ENCODE measurements at places on chromosomes 16 and 17. TPM values are rescaled to one million over a fixed set of nuclear protein-coding genes. Genes with fewer than 3 reads are reported as not detected.
A peak's percentile ranks its signal among the peaks of the same experiment; 100 is the strongest.

TP53TG3C gene
- not detected for total RNA-seq

KRTAP4-1 gene
- not detected for total RNA-seq

- no peaks in the 10 kb centered on the region for H3K27me3 ChIP-seq
- no peak overlapping the region for H3K27ac ChIP-seq
- no peak overlapping the region for H3K4me3 ChIP-seq
- DNase-seq = peak; percentile 84
Observed at GRCh38 chr17:77429969-77430752, 289.4 kb downstream of the SEC14L1 start.

GRCh38 chr16:58814348-58814801 is 80.3 kb upstream of the GOT2 start:
- peaks cover 4% of the 10 kb centered on the region for H3K4me1 ChIP-seq
- no peak overlapping the region for H3K27ac ChIP-seq
- H3K4me3 ChIP-seq = no peak overlapping the region
- peak; percentile 14 for DNase-seq
- H3K27me3 ChIP-seq = peaks cover 4% of the 10 kb centered on the region
- H3K36me3 ChIP-seq = no peaks in the 10 kb centered on the region

DNA sequence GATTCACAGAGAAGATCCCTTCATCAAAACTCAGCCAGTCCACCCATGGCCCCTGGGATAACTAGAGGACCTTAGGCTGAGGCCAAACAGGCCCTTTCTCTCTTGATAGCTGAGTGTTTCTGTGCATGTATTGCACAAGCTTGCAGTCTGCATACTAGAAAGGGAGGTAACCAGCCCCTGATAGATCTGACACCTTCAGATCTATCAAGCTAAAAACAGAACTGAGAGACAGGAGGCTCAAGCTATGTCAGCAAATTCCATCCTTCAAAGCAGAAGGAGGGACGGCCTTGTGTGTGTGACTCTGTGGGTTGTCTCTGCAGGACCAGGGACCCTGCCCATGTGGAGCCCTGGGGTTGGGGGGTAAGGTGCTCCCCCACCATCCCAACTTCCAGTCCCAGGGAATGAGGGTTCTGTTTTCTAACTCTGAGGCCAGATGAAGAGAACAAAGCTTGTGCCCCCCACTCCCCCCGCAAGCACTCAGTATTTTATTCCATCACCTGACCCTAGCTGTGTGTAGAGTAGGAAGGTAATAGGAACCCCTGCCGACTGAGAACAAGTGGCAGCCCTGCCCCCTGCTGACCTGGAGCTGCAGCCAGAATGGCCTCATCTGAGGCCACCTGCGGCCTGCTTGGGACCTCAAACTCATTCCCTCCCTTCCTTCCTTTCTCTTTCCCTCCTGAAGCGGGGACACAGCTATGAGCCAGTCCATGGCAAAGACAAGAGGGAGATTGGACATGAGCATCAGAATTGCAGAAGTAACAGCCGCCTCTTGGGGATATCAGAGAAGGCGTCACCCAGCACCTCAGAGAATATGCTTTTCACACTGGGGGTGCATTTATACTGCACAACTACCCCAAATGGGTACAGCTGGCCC is 63.8 kb downstream of the SMPD3 start:
- H3K36me3 ChIP-seq = no peaks in the 10 kb centered on the region
- no peaks in the 10 kb centered on the region for H3K27me3 ChIP-seq
- H3K4me1 ChIP-seq = peaks cover 13% of the 10 kb centered on the region

- H3K27ac ChIP-seq = no peak overlapping the region
- H3K27me3 ChIP-seq = no peaks in the 10 kb centered on the region
- no peak for DNase-seq
- no peak overlapping the region for H3K4me3 ChIP-seq
- no peaks in the 10 kb centered on the region for H3K4me1 ChIP-seq
- no peaks in the 10 kb centered on the region for H3K36me3 ChIP-seq
Observed at GRCh38 chr16:66853261-66854139, 9.3 kb downstream of the CA7 start.

- H3K36me3 ChIP-seq = no peaks in the 10 kb centered on the region
- H3K27ac ChIP-seq = no peak overlapping the region
- H3K4me3 ChIP-seq = no peak overlapping the region
- no peaks in the 10 kb centered on the region for H3K27me3 ChIP-seq
- H3K4me1 ChIP-seq = no peaks in the 10 kb centered on the region
Observed at GRCh38 chr16:58348986-58349385, 43.3 kb upstream of the GINS3 start.

- H3K27me3 ChIP-seq = no peaks in the 10 kb centered on the region
- H3K36me3 ChIP-seq = peaks cover 60% of the 10 kb centered on the region
- no peak overlapping the region for H3K4me3 ChIP-seq
- H3K27ac ChIP-seq = no peak overlapping the region
- H3K4me1 ChIP-seq = no peaks in the 10 kb centered on the region
Observed at GRCh38 chr16:3566990-3567389, 10.2 kb downstream of the NLRC3 start.

DNA sequence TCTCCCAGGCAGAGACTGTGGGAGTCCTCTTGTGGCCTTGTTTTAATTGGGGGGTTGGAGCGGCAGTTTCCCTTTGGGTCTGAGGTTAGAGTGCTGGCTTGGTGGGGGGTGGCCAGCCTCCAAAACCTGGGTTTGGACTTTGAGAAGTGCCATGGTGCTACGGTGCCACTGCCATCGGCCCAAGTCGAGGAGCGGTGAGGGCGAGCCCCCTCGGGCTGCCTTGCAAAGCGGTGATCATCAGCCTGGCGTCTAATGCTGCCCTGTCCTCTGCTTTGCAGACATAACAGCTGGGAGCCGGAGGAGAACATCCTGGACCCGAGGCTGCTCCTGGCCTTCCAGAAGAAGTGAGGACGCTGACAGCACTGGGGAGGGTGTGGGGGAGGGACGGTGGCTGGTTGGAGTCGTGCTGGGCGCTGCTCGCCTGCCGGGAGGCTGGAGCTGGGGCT is 1.2 kb downstream of the CBX2 start:
- DNase-seq = no peak
- peaks cover 20% of the 10 kb centered on the region for H3K4me1 ChIP-seq
- H3K36me3 ChIP-seq = no peaks in the 10 kb centered on the region
- H3K27me3 ChIP-seq = peaks cover 20% of the 10 kb centered on the region

DNA sequence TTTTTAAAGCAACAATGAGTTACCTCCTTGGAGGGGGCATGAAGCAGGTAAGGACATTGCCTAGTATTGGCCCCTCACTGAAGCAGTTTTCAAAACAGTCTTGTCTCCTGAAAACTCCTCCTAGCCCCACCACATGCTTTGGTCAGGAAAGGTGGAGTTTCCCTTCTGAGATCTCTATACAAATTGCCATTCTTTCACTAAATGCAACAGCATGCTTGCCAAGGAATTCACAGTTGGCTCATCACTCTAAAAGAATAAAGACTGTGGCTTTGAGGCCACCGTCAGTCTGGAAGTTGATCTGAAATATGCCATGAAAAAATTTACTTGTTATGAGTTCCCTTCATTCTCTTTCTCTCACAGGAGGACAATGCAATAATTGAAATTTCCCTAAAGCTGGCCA is 4.2 kb downstream of the TTC19 start:
- no peak overlapping the region for H3K27ac ChIP-seq
- H3K27me3 ChIP-seq = no peaks in the 10 kb centered on the region
- H3K4me1 ChIP-seq = peaks cover 26% of the 10 kb centered on the region
- H3K4me3 ChIP-seq = no peak overlapping the region

DNA sequence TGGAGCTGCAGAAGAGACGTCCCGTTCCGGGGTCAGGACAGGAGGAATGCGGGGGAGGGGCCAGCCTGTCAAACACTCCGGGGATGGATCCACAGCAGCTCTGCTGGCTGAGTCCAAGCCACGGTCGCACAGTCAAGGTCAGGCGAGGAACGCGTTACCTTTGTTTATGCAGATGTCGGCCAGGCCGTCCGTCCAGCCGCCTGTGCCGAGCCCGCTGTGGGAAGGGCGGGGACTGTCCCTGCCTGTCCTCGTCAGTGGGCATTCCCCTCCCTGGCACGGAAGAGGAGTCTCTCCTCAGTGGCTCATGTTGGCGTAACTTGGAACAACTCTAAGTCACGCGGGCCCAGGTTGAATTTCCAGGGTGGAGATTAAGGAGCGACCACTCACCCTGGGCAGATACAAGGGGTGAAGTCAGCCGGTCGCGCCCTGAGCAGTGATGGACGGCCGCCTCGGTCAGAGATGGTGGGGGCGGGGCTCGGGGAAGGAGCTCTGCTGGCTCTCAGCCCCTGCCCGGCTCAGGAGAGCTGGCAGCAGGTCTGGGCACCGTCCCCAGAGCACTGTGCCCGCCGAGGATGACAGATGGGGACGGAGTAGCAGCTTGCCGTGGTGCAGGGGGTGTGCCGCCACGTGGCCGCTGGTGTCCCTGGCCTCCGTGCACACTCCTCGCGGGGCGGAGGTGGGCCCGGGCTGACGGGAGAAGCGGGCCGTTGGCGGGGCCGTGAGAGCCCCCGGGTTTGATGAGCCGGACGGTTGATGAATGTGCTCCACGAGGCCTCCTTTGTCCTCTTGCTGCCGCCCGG is 7.3 kb downstream of the CACNA1H start:
- H3K4me1 ChIP-seq = no peaks in the 10 kb centered on the region
- no peak overlapping the region for H3K4me3 ChIP-seq
- H3K27ac ChIP-seq = no peak overlapping the region
- H3K36me3 ChIP-seq = no peaks in the 10 kb centered on the region
- peaks cover 4% of the 10 kb centered on the region for H3K27me3 ChIP-seq
- DNase-seq = no peak

DNA sequence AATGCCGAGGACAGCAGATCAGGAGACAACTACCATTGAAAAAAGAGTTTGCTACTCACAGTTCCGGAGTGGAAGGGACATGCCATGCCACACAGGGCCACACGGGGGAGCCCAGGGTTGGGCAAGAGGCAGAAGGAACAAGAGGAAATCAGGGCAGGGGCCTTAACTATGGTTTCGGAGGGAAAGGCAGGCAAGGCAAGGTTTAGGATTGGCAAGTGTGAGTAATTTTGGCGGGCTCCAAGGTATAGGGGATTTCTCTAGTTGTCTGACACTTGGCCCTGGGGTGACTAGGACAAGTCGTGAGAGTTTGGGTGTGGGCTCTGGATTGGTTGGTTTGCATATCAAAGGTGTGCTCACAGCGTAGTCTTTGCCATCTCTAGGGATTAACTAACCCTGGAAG is 27.0 kb upstream of the NTN1 start:
- H3K4me1 ChIP-seq = peaks cover 5% of the 10 kb centered on the region
- no peak overlapping the region for H3K27ac ChIP-seq
- no peaks in the 10 kb centered on the region for H3K27me3 ChIP-seq

Data from CD4-positive, alpha-beta memory T cell (primary cell).